ENCODE measurements at places on chromosomes 7 and 10. TPM values are rescaled to one million over a fixed set of nuclear protein-coding genes. Genes with fewer than 3 reads are reported as not detected.

The GPNMB gene
- 0.28 TPM for total RNA-seq

The TAS2R3 gene
- total RNA-seq: 1.5 TPM

DNA sequence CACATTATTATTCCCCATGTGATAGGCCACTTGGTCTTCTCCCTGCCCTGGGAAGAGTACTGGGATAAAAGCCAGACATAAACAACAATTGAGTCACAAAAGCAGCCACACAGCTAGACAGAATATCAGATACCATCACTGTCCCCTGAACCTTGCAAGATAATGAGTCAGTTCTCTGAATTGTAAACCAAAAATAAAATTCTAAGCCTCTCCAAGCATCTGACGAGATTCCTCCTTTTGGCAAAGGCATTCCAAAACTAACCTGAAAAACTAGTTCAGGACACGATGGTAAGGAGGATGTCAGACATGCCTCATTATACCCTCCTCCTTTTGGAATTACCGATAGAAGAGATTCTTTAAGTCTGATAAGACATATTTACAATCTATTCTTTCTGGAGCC is 450.7 kb downstream of the HTR7 start:
- H3K4me3 ChIP-seq: no peak overlapping the region
- no peak overlapping the region for H3K27ac ChIP-seq
- no peak for DNase-seq
- H3K4me1 ChIP-seq: no peaks in the 10 kb centered on the region

The DPP6 gene
- not detected for total RNA-seq

The VWC2 gene
- total RNA-seq: not detected

GRCh38 chr7:13276977-13277376 is 589.5 kb downstream of the ARL4A start:
- H3K4me1 ChIP-seq: no peaks in the 10 kb centered on the region
- H3K27ac ChIP-seq: no peak overlapping the region
- no peak overlapping the region for H3K4me3 ChIP-seq
- H3K36me3 ChIP-seq: no peaks in the 10 kb centered on the region
- H3K27me3 ChIP-seq: peaks cover 1% of the 10 kb centered on the region
- DNase-seq: no peak

DNA sequence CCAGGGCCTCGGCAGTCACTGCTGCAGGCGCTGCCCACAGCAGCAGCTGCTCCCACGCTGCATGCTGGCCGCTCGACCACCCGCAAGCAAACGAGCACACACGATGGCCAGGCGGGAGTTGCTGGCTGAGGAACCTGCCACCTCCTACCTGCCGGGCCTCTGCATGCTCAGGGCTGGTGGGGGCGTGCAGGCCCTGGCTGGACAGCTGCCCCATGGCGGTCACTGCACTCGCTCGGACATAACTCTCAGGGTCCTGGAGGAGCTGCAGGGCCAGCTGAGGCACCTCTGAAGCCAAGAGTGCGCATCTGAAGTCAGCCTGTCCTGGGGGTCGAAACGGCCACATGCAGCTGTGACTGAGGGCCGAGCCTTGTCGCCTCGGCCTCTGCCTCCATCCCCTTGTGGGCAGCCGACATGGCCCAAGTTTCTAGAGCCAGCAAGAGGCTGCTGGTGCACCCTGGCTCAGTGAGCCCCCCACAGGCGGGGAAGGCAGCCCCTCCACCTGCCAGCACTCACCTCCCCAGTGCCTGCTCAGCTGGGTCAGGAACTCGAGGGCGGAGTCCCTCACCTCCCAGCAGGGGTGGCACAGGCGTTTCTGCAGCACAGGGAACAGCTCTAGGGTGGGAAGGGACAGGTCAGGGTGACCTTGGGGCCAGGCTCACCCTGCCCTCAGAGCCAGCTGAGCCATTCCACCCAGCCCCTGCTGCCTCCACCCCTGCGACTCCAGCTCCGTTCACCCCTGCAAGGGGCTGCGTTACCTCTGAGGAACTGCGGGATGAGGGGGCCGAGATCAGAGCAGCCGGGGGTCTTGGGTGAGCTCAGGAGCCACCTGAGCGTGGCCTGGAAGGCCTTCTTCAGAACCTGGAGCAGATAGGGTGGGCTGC is 16.1 kb downstream of the BRAT1 start:
- H3K36me3 ChIP-seq: peaks cover 7% of the 10 kb centered on the region
- no peak for DNase-seq
- H3K4me3 ChIP-seq: no peak overlapping the region

- H3K36me3 ChIP-seq: no peaks in the 10 kb centered on the region
- no peak overlapping the region for H3K4me3 ChIP-seq
- no peaks in the 10 kb centered on the region for H3K4me1 ChIP-seq
- no peak overlapping the region for H3K27ac ChIP-seq
- DNase-seq: no peak
Observed at GRCh38 chr7:86644282-86645224, 844 bp downstream of the GRM3 start.

- no peaks in the 10 kb centered on the region for H3K4me1 ChIP-seq
- no peaks in the 10 kb centered on the region for H3K27me3 ChIP-seq
- H3K4me3 ChIP-seq: no peak overlapping the region
- no peak overlapping the region for H3K27ac ChIP-seq
- DNase-seq: no peak
Observed at GRCh38 chr7:105454921-105455320, 66.2 kb upstream of the SRPK2 start.

DNA sequence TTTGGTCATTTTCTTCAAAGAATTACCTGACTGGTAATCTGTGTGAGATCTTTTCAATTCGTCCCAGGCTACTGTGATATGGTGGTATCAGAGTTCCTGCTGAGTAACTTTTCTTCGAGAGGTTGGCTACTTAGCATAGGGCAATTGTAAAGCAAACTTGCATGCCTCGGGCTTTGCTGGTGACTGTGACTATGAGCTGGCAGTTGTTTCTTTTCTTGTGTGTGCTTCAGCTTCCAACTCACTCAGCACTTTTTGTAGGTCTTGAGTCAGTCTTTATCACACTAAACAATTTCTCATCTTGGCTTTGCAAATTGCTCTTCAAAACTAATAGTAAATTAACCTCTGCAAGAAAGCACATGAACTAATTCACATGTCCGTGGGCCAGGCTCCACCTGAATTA is 44.3 kb downstream of the PRR15 start:
- H3K27ac ChIP-seq: no peak overlapping the region
- H3K27me3 ChIP-seq: peaks cover 6% of the 10 kb centered on the region
- H3K36me3 ChIP-seq: no peaks in the 10 kb centered on the region
- no peak overlapping the region for H3K4me3 ChIP-seq
- DNase-seq: no peak
- H3K4me1 ChIP-seq: no peaks in the 10 kb centered on the region

The GIMAP7 gene
- 171 TPM for total RNA-seq

GRCh38 chr7:69189406-69189805 is 408.9 kb upstream of the AUTS2 start:
- H3K36me3 ChIP-seq: no peaks in the 10 kb centered on the region
- H3K27me3 ChIP-seq: no peaks in the 10 kb centered on the region
- H3K27ac ChIP-seq: no peak overlapping the region
- H3K4me3 ChIP-seq: no peak overlapping the region
- no peak for DNase-seq

- H3K4me1 ChIP-seq: no peaks in the 10 kb centered on the region
- DNase-seq: no peak
- H3K27me3 ChIP-seq: no peaks in the 10 kb centered on the region
- no peak overlapping the region for H3K4me3 ChIP-seq
Observed at GRCh38 chr7:46685051-46685450, 764.0 kb upstream of the IGFBP3 start.

The IMMP2L gene
- total RNA-seq: 7.6 TPM

GRCh38 chr7:130210181-130210935 is 2.7 kb downstream of the SSMEM1 start:
- DNase-seq: no peak
- no peak overlapping the region for H3K4me3 ChIP-seq
- H3K36me3 ChIP-seq: no peaks in the 10 kb centered on the region
- H3K27me3 ChIP-seq: peaks cover 7% of the 10 kb centered on the region
- H3K27ac ChIP-seq: no peak overlapping the region

- H3K27ac ChIP-seq: peak overlapping the region; percentile 13
- DNase-seq: no peak
- peaks cover 11% of the 10 kb centered on the region for H3K36me3 ChIP-seq
- no peak overlapping the region for H3K4me3 ChIP-seq
Observed at GRCh38 chr10:62230344-62231121, 38.1 kb downstream of the RTKN2 start.
